ENCODE measurements at places on chromosomes 12 and 14.

DNA sequence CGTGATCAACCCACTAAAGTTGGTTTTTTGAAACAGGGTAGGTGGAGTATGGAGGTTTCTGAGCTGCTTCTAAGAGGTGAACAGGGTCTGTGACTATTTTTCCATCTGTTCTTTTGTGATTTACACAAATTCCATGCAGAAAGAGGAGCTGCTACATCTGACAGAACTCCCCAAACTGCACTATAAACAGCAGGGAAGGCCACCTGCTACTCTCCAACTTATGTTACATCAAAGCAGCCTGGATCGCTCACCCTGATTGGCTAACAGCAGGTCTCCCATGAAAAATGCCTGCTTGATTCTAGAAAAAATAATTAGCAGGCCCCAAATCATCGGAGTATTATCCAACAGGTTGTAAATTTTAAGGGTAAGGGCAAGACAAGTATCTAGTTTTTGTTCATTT is 282.9 kb upstream of the FLRT2 start:
- no peak for DNase-seq

- no peak for DNase-seq
Observed at GRCh38 chr14:60183138-60183537, 17.9 kb upstream of the DHRS7 start.

GRCh38 chr14:76497550-76498462 is 121.9 kb downstream of the ESRRB start:
- no peak for DNase-seq

GRCh38 chr12:70936203-70936813 is 15.8 kb upstream of the PTPRR start:
- DNase-seq, result no peak

GRCh38 chr12:10158406-10158805 is 13.5 kb downstream of the OLR1 start:
- DNase-seq, result no peak

DNA sequence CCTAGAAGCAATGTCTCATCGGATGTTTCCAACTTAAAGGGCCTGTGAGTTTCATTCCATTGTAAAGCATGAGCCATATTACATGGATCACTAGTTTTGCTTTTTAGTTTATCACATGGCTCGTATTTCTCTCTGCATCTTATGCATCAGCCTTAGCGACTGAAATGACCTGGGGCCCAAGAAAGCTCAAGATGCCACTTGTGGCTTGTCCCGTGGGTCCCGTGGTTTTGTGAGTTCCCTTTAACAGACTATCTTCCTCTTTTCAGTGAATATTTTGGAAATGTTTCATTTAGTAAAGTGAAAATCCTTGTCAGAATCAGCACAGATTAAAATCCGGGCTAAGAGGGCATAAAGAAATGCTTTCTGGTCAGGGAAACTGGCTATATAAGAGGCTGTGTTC is 86.2 kb upstream of the PPM1H start:
- DNase-seq, result no peak

DNA sequence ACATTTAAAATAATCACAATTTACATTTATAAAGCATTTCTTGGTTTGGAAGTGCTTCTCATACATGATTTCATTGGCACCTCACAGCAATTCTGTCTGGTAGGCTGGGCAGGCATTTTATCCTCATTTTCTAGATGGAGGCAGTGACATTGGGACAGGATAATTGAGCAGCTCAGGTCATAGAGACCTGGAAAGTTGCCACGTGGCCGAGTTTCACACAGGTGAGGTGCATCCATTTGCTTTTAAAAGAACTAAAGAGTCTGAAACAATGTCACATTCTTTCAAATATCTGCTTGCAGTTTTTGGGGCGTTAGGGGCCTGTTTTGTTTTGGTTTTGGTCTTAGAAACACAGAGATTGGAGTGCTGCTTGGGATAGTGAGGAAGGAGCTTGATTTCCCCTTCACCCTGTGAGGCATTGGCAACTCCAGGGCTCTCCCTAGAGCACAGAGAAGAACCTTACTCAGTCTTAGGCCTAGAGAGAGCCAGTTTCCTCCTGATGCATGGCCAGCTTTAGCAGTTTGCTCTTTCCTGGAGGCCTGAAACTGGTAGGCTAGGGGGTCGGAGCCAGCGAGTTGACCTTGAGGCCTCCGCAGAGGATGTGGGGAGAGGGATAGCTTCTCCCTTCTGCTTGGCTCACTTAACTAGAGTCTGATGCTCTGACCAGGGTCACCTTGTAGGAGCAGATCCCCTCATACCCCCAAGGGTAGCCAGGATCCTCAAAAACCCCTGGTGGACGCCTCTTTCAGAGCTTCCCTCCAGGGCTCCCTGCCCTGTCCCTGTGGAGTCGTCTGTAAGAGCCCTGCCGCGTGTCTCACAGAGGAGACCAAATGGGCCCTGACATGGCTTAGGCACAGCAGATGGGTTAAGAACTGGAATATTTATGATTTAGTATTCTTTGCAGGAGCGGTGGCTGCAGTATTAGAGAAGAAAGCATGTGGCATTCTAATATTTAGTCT is 34.9 kb upstream of the JDP2 start:
- DNase-seq, result no peak

DNA sequence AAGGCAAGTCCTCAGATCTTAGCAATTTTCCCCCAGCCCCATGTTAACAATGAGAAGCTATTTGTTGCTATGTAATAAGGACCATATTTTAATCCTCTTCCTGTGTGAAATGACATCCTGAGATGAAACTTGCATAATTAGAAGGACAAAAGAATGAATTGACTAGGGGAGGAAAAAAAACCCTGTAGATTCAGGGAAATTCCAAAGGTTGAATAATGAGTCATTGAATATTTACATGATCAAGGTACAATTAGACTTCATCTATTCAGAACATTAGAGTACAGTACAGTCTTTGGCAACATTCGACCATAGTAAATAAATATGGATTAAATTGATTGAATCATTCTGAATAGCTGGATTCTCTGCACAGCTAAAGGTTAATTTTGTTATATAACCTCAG is 9.4 kb downstream of the MYBPC1 start:
- no peak for DNase-seq

GRCh38 chr12:45278447-45278846 is 62.6 kb downstream of the ANO6 start:
- DNase-seq, result no peak

DNA sequence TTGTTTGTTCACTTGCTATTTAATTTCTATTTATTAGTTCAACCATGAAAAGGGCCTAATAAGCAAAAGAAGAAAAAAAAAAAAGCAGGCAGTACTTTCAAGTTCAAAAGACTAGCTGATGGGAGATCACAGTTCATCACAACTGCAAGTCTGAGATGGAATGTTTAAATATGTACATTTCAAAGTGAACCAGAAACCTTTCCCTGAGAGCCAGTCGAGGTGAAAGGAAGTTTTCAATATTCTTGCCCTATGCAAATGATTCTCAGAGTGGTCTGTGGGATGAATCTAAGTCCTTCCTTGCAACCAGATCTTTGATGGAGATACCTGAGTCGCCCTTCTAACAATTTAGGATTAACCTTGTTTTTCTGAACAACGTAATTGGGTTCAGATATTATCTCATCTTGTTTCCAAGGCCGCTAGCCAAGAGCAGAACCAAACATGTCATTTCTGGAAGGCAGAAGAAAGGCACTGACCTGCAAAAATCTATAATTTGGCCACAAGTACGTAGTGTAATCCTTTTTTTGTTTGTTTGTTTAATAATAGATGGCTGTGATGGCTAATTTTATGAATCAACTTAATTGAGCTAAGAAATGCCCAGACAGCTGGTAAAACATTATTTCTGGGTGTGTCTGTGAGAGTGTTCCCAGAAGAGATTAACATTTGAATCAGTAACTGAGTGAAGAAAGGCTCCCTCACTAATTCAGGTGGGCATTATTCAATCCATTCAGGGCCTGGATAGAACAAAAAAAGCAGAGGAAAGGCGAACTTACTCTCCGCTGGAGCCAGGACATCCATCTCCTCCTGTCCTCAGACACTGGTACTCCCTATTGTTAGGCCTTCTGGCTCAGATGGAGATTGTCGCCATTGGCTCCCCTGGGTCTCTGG is 171.1 kb upstream of the TMPO start:
- no peak for DNase-seq

DNA sequence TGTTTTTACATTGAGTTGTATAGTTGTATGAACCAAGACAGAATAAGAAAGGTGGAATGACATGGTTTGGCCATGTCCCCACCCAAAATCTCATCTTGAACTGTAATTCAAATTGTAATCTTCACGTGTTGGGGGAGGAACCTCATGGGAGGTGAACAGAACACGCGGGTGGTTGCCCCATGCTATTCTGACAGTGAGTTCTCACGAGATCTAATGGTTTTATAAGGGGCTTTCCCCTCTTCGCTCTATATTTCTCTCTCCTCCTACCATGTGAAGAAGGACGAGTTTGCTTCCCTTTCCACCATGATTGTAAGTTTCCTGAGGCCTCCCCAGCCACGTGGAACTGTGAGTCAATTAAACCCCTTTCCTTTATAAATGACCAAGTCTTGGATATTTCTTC is 25.3 kb downstream of the DDHD1 start:
- DNase-seq, result no peak

- no peak for DNase-seq
Observed at GRCh38 chr12:7869137-7869536, 3.6 kb downstream of the SLC2A14 start.

DNA sequence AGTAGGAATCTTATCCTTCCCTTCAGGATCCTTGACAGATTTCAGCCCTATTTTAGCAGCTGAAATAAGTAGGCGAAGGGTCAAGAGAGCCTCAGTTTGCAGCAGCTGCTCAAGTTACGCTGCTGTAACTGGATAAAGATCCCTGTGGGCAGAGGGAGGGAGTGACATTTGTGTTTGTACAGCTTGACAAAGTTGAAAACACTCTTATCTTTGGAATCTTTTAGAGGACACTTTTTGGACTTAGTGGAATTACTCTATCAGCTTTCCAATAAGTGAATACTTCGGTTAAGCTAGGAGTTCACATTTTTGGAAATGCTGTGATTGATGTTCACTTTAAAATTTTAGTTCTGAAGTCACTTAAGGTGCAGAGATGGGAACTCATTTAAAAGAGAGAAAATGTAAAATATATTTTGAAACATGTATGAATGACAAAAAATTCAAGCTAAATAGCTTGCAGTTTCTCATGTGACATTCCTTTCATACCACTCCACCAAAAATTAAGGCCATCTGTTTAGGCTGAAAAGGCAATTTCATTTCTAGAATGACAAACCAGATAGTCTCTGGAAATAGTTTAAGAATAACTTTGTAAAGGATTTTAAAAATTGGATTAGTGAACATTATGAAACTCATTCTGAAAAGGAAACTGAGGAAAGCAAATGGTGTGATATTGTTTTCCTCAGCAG is 55.2 kb downstream of the SLC38A4 start:
- DNase-seq, result no peak

DNA sequence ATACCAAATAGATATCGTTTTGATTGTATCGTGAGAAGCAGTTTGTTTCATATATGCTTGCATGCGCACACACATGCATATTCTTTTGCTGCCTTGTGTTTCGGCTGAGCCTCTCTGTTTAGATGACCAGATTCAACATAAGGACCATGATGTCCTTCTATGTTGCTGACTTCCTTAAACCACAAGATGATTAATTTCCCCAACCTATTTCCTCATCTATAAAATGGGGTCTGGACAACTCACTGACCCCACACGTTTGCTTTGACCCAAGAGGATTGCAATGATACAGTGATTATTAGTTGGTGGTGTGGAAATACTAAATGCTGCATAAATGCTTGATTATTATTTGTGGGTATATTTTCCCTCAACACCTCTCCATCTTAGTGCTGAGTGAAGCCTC is 16.8 kb upstream of the FOS start:
- no peak for DNase-seq

DNA sequence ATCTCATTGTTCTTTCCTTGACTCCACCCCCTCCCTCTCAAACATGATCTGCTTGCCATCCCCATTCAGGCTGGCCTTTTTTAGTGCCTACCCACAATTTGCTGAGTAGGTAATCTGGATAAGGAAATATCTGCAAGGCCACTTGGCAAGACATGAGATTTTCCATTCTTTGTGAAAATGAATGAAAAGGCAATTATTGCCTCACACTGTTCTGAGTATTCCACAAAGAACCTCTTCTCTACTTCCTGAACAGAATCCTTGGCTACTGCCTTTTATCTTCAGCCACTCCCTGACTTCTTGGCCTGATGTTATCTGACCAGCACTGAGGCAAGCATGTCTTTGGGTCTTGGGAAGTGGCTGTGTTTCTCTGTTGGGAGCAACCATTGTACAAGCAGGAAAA is 263.2 kb upstream of the ATP2B1 start:
- no peak for DNase-seq

- DNase-seq, result no peak
Observed at GRCh38 chr12:104727726-104728465, 230.2 kb downstream of the SLC41A2 start.

- DNase-seq, result no peak
Observed at GRCh38 chr14:55803873-55804553, 224.0 kb downstream of the KTN1 start.

DNA sequence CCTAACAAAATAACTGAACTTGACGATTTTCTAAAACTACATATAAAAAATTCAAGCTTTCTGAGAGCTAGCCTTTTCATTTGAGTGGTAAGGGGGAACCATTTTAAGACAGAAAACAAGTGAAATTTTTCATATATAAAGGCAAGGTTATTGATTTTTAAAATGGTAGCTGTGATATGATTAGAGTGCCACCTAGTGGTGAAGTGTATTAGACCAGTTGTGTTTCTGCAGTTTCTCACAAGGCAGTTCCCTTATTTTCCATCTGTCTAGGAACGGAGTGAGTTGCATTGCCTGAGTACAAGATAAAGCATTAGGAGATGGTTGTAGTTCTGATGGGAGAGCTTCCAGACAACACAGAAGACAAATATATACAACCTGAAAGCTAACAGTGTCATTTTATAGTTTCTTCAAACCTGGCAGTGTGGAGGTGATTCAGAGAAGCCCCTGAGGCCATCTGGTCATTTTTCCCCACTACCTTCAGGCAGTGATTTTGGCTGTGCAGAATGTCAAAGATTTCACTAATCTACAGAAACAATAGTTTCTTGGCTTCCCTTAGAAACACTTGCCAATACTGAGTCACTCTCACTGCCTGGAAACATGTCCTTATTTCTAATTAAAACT is 180.8 kb downstream of the C12orf50 start:
- peak; percentile 10 for DNase-seq

DNA sequence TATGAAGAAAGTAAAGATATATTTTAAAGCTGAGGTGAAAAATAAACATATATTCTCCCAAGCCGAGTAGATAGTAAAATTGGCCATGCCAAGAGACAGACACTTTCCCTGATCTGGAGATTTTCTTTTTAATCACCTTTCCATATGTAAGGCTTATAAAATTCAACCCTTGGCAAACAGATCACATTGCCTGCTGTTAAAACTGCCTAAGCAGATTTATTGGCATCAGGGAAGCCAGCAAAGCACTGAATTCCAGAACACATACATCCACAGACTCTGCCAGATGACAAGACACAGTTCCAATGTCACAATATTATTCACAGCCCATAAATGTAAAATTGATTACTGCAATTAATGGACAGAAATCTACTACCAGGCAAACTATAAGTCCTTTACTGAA is 78.2 kb upstream of the GARIN2 start:
- DNase-seq, result no peak

DNA sequence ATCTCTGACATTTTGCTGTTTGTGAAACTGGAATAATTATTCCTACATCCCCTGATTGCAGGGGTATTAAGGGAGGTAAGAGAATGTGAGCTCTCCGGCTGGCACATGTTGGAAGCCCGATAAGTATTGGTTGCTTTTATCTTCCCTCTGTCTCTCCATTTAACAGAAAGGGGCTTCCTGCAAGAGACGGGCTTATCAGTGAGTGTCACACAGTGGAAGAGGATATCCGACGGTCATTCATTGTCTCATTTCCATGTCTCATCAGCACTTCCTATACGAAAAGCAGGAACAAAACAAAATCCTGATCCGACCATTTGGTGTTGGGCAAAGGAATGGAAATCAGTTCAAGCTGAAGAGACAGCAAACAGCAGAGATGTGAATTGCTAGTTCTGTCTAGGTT is 10.7 kb downstream of the DYRK4 start:
- DNase-seq, result no peak
